ENCODE measurements at places on chromosomes 1 and 21. TPM values are rescaled to one million over a fixed set of nuclear protein-coding genes. Genes with fewer than 3 reads are reported as not detected.

The HES3 gene
- total RNA-seq: not detected

The IL24 gene
- not detected for total RNA-seq

The S100A8 gene
- not detected for total RNA-seq

The OR2T33 gene
- not detected for total RNA-seq

The ARHGEF11 gene
- 36.5 TPM for total RNA-seq

The LCE1D gene
- not detected for total RNA-seq

The SSBP3 gene
- total RNA-seq: 17.8 TPM

The THEMIS2 gene
- total RNA-seq: 9.1 TPM

The PTTG1IP gene
- total RNA-seq: 220 TPM

The UBE2G2 gene
- 22.3 TPM for total RNA-seq

The DENND2C gene
- 3.1 TPM for total RNA-seq

The RABIF gene
- total RNA-seq: 6.3 TPM

The EIF2D gene
- 38.3 TPM for total RNA-seq

The HPCAL4 gene
- total RNA-seq: 0.15 TPM

The CCDC30 gene
- 0.81 TPM for total RNA-seq

The KIF21B gene
- total RNA-seq: 0.31 TPM

The KIAA0040 gene
- total RNA-seq: 0.78 TPM

The TEX38 gene
- not detected for total RNA-seq

The CCDC24 gene
- 3.4 TPM for total RNA-seq

The HLX gene
- total RNA-seq: 16.7 TPM

The IFT25 gene
- 22.8 TPM for total RNA-seq

The ERICH3 gene
- total RNA-seq: not detected

The NCF2 gene
- total RNA-seq: not detected

The SPATA1 gene
- not detected for total RNA-seq

The GBP7 gene
- total RNA-seq: not detected

The GCSAML gene
- total RNA-seq: not detected

The FCER1G gene
- total RNA-seq: not detected

The OLIG2 gene
- not detected for total RNA-seq

The H3-3A gene
- total RNA-seq: 231 TPM

The SPRR5 gene
- not detected for total RNA-seq

The GIPC2 gene
- total RNA-seq: 0.12 TPM

The TMEM82 gene
- total RNA-seq: not detected

The AGL gene
- total RNA-seq: 10.4 TPM

The VHLL gene
- total RNA-seq: not detected

The AADACL4 gene
- total RNA-seq: not detected

The OR2G6 gene
- not detected for total RNA-seq
